ENCODE measurements at places on chromosomes 1 and 21.
A peak's percentile ranks its signal among the peaks of the same experiment; 100 is the strongest.

DNA sequence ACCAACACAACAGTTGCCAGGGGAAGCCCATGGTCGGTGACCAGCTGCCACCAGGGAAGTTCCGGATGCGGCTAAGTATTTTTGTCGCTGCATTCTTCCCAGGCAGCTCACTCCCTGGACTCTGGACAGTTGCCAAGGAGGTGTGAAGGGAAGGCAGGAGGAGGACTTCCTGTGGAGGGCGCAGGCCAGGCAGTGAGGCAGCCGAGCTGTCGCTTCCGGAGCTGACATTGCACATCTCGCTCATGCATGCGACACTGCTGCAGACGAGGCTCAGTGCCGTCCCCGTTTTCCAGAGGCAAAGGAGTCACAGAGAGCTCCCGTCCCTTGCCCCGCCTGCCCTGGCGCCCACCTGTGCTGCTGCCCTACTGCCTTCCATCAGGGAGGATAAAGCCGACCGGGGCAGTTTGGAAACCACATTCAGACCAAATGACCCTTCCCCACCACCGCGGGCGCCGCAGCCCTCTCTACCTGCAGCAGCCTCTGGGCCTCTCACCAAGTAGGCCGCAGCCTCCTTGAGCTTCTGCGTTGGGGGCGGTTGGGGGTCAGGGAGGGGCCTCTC lies 81.4 kb downstream of the NENF start:
- DNase-seq = peak; percentile 53

- DNase-seq = no peak
Observed at GRCh38 chr21:38920631-38921398, 115.1 kb downstream of the ETS2 start.

DNA sequence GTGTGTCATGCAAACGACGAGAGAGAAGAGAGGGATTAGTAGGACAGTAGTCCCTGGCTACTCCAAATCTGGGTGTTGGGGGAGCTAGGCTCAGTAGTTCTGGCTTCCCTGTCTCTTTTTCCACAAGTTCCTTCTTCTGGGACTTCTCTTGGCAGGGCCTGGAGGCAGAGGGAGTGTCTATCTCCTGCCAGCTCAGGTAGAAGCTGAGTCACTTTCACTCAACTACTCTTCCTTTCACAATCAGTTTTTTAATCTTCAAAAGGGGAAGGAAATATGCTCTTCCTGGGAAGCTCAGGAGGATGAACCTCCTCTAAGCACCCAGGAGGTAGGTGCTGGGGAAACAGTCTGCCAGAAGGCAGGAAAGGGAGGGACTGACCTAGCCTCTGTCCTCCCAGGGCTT lies 35.2 kb upstream of the MAGOH start:
- DNase-seq = no peak

DNA sequence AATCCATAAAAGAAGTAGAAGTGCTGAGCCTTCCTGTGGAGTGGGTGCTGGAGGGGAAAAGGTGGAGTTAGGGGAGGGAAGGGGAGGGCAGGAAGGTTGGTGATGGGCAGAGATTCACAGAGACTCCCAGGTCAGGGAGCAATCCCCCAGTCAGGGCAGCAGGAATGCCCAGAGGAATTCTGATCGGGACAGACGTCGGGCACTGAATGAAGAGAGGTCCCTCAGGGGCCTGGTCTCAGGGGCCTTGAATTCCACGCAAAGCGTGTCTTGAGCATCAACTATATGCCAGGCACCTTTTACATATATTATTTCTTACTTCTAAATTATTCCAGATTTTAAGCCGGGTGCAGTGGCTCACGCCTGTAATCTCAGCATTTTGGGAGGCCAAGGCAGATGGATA lies 7.2 kb upstream of the PADI1 start:
- no peak for DNase-seq

GRCh38 chr1:182781841-182782586 lies 7.6 kb upstream of the NPL start:
- DNase-seq = peak; percentile 44

DNA sequence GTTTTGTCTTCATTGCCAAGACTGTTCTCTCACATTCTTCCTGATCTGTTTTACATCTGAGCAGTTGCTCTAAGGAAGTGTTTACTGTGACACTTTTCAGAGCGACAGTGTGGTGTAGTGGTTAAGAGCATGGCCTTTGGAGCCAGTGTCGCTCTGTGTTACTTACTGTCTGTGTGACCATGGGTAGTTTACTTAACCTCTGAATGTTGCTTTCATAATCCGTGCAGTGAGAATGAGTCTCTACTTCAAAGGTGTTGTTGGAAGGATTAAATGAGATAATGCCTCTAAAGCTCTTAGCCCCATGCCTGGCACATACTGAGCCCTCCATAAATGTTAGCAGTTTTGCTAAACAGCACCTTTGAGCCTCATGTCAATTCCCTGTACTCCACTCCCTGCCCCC lies 35.9 kb upstream of the ZFP69B start:
- no peak for DNase-seq

DNA sequence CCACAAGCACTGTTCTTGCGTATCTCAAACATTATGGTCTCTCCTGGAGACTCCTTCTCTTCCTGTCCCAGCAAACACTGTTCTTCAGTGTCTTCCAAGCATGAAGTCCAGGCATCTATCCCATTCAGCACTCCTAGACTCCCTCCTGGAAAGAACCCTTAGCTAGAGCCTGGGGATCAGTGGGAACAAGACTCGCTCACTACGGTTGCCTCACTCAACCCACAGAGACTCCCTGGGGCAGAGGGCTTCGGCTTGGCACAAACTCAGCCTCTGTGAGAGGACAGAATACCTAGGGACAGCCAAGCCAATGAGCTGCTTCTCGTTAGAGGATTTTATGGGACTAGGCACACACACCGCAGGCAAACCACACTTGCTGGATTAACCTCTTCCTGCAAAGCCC lies 86.5 kb upstream of the IPO9 start:
- DNase-seq = no peak

DNA sequence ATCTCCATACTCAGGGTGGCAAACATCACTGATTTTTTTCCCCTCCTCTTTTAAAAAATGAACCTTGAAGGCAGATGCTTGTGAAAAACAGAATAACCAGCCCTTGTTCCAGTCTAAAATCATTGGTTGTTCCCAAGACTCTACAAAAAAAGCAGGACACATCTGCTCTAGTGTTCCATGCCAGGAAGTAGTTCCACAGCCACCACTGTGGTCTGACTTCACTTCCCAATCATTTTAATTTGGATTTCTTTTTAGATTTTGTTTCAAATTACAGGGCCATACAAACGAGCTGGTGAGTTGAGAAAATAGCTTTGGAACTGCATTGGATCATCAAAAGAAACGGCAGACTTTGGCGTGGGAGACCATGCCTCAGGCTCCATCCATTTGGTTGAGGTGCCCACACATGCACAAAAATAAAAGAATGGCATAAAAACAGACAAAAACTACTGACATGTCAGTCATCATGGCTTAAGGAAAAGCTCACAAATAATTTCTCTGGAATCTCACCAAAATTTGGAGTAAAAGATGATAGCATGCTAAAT lies 210.0 kb downstream of the GABPA start:
- DNase-seq = no peak

DNA sequence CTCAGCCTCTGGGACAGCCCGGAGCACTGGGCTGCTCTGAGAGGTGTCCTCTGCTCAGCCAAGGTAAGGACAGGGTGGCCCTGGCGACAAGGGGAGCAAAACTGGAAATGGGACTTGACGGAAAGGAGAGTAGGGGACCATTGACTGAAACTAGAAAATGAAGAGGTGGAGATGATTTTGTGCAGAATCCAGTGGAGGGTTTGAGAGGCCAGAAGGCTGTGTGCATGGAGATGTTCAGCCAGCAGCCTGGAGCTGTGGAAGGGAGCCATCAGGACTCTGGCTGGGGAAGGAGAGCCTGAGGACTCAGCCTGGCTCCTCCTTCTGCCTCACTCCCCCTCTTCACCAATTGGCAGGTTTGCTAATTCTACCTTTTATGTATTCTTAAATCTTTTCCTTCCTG lies 114.2 kb downstream of the EDEM3 start:
- DNase-seq = no peak

- no peak for DNase-seq
Observed at GRCh38 chr21:24714646-24715200, 892.6 kb downstream of the MRPL39 start.

DNA sequence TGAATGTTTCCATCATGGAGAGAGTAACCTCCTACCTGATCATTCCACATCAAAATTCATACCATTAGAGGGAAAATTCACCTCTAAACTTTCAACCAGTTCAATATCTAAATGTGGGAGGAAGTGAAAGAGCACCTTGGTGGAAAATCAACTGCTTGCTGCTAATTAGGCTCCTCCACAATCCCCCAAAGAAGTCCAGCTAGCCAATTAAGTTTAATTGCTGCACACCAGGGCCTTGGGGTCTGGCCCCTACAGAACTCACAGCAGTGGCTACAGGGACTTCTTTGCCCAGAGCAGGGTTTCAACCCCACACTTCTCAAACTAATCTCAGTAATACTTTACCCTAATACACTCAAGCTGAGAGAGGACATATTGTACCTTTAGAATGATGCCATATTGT lies 62.1 kb downstream of the RGS21 start:
- no peak for DNase-seq

DNA sequence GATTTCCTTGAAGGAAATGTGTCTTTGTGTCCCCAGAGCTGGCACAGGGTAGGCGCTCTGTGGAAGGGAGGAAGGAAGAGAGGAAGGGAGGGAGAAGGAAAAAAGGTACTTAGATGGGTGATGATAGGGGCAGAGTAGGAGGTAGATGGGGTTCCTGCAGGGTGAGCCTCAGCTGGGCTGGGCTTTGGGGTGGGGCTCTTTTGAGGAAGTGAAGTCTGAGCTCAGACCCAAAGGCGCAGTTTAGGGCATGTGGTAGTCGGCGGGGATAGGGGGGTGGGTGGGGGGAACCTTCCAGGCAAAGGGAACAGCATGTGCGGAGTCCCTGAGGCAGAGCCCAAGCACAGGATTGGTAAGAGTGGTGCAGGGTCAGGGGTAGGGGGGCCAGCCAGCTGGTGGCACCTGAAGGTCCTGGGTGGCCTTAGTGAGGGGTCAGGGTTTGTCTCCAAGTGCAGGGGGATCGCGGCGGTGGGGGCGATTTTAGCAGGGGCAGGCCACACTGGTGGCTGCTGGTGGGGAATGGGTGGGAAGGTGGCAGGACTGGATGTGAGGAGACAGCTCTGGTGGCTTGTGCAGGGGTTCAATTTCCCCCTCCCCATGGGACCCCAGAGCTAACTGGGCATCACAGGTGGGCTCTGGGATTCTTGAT lies 8.4 kb upstream of the HTR6 start:
- no peak for DNase-seq

DNA sequence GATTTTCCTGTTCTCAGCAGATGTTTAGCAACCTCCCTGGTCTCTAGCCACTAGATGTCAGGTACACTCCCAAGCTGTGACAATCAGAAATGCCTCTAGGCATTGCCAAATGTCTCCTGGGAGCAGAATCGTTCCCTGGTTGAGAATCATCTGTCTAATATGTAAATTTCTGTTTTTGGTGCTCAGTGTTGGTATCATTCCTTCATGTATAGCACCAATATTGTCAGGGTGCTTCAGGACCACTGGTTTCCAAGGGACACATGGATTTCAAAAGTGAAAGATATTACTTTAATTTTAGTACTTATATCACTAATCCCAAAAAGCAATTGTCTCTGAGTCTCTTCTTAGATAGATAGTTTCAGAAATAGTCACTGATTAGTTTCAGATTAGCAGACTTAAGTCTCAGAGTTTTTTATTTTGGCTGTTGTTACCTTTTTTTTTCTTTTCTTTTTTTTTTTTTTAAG lies 160.1 kb downstream of the PTPRC start:
- no peak for DNase-seq

- no peak for DNase-seq
Observed at GRCh38 chr1:3463891-3464648, 9.6 kb downstream of the ARHGEF16 start.

- DNase-seq = no peak
Observed at GRCh38 chr1:153389401-153389800, 1.5 kb downstream of the S100A8 start.

GRCh38 chr21:45043541-45044020 lies 30.8 kb upstream of the ADARB1 start:
- no peak for DNase-seq

DNA sequence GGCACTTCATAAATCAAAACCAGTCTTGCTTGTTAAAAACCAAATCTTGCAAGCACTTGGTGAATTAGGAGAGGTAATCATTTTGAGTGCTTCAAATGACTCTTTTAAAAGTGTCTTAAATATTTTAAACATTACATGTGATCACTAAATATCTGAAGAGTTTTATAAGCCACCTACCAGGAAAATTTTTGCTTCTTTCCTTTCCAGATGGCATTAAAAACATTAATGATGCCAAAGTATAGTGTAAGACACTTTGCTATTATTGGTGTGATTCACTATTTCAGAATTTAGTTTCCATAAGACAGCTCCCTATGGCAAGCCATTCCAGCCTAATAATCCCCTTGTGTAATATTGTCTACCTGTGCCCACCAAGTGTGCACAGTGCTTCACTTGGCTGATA lies 548.8 kb upstream of the ADAMTS5 start:
- DNase-seq = no peak

- DNase-seq = no peak
Observed at GRCh38 chr1:85473390-85473789, 8.4 kb upstream of the DDAH1 start.

GRCh38 chr1:185627171-185627570 lies 107.0 kb upstream of the HMCN1 start:
- no peak for DNase-seq

- peak; percentile 98 for DNase-seq
Observed at GRCh38 chr1:153963030-153963849, at the start of gene SLC39A1. Gene SLC39A1, minus strand, starts transcription at chr1:153963537. Its CDS starts 822 bp downstream, at chr1:153962715.

DNA sequence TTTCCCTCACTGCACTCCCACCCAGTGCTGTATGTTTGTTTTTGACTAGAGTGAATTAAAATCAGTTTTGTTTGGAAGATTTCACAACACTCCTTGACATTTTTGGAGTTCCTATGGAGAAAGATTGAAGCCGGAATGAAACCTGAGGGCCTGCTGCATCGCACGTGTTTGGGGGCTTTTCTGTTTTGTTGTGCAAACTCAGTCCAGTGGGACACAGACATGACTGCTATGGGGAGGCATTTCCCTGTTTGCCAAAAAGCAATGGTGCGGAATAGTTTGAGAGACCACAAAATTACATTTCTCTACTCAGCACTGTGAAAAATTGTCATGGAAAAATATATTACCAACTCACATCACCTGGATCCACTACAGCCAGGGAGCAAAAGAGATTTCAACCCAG lies 43.8 kb upstream of the KCNE2 start:
- DNase-seq = no peak
